CD4-positive, alpha-beta memory T cell (primary cell): ENCODE measurements at places on chromosomes 5 and 9.
A peak's percentile ranks its signal among the peaks of the same experiment; 100 is the strongest.

- DNase-seq: no peak
Measured at GRCh38 chr5:136166909-136167308, 26.1 kb downstream of the SMIM32 start.

GRCh38 chr9:104774132-104774531 is 10.2 kb downstream of the NIPSNAP3B start:
- DNase-seq: no peak

- no peak for DNase-seq
Measured at GRCh38 chr5:147616421-147616820, 106.6 kb upstream of the DPYSL3 start.

DNA sequence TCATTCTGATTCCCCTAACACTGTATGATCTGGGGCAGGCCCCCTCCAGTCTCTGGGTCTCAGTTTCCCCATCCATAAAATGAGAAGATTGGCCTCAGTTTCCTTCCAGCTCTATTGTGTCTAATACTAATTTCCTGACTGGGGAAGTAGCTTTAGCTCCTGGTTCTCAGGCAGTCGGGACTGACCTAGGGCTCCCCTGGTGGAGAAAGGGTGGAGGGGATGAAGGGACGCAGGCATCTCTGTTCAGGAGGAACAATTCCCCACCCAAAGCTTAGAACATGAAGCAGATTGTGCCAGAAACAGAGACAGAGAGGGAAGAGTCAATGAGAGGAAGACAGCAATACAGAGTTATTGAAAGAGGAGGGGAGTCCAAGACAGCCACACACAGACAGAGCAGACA is 14.2 kb upstream of the PTGS1 start:
- no peak for DNase-seq

- peak; percentile 16 for DNase-seq
Measured at GRCh38 chr9:136617746-136618579, 44.8 kb upstream of the EGFL7 start.
